ENCODE measurements at places on chromosomes 16 and 17. TPM values are rescaled to one million over a fixed set of nuclear protein-coding genes. Genes with fewer than 3 reads are reported as not detected.

- DNase-seq = no peak
These were observed 18.9 kb downstream of the LGALS9 start for GRCh38 chr17:27649929-27650328.

DNA sequence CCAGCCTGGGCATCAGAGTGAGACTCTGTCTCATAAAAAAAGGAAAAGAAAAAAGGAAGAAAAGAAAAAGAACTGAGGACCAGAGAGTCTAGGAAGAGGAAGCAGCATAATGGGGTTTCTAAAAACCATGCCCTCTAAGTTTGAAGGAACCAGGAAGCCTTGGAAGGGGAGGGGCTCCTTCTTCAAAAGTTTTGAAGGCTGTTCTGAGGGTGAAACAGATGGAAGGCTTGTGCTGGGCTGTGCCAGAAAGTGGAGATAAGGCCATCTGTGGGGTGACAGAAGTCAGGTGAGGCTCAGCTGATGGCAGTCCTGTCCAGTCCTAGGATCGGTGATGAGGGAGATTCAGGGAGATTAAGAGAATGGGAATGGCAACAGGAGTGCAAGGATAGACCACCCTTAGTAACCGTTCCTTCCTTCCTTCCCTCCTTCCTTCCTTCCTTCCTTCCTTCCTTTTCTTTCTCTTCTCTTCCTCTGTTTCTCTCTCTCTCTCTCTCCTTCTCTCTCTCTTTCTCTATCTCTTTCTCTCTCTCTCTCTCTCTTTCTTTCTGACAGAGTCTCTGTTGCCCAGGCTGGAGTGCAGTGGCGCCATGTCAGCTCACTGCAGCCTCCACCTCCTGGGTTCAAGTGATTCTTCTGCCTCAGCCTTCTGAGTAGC is 182.6 kb downstream of the NTN1 start:
- no peak for DNase-seq

GRCh38 chr17:30379303-30379902 is 676 bp downstream of the CPD start:
- no peak for DNase-seq

- DNase-seq = no peak
These were observed 183.6 kb downstream of the MAP2K6 start for GRCh38 chr17:69597898-69598692.

GRCh38 chr17:40695874-40696472 is 7.6 kb downstream of the KRT24 start:
- peak; percentile 48 for DNase-seq

DNA sequence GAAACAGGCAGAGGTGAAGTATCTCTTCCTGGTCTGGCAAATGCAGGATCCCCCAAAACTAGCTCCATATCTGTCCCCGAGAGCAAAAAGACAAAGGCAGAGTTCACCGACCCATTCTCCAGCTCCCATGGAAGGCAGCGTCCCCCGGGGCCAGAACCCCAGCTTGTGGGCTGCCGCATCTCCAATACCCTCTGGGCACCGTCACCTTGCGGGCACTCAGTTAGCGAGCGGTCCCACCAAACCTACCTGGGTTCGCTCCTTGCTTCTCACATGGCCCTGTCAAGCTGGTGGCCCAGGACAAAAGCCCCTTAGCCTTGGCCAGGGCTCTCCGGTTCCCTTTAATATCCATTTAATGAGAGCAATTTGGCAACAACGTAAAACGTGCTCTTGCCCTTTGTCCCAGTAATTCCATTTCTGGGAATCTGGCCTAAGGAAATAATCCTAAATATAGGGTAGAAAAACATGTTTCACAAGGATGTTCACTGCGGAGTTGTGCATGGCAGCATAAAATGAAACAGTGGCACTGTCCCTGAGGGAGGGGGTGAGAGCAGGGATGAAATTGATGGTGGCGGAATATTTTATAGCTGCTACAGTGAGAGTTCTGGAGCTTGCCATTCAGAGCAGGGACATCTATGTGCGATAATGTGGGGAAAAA is 157.1 kb downstream of the CMIP start:
- DNase-seq = peak; percentile 78

Gene ITGAD
- total RNA-seq = 1.5 TPM

Gene ITPRIPL2
- 86.3 TPM for total RNA-seq

Gene FBXW10
- 0.74 TPM for total RNA-seq
